ENCODE measurements at places on chromosomes 7 and 10.

- DNase-seq: no peak
Measured at GRCh38 chr7:132112657-132113056, 463.6 kb downstream of the PLXNA4 start.

- peak; percentile 13 for DNase-seq
Measured at GRCh38 chr7:132066761-132067171, 509.5 kb downstream of the PLXNA4 start.

GRCh38 chr7:28502408-28502807 is 90.1 kb downstream of the CREB5 start:
- DNase-seq: no peak

DNA sequence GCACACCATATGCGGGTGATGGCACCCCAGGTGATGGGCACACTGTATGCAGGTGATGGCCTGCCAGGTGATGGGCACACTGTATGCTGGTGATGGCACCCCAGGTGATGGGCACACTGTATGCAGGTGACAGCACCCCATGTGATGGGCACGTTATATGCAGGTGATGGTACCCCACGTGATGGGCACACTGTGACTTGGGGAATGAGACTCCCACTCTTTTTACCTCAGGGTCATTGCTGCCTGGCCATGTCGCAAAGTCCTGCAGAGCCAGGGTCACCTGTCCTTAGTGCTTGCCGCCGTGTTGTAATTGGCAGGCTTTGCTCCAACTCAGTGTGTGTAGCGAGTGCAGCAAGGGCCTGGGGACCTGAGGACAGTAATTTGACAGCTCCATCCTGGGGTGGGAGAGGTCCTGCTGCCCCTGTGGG is 7.6 kb upstream of the CCDC201 start:
- no peak for DNase-seq

DNA sequence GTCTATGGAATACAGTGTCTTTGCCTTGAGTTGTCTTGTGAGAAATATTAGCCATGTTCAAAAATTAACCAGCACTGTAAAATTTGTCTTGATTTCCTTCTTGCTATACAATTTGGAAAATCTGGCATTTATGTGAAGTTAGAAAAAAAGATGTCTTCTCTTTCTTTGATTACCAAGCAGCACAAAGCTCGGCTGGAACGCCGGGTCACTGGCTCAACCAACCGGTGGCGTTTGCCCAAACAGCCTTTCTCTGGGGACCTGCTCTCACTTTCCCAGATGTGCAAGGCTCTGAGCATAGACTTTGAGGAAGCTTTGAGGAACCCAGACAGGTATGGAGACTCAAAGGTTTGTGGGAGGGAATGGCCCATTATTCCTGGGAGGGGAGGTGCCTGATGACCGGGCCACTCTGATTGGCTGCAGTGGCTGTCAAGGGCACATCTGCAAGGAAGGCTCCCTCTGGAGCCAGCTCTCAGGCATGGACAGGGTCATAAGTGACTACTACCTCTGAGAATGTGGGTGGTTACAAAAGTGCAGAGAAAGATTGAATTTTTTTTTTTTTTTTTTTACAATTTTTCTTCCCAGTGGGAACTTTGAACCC is 5.6 kb downstream of the BTBD16 start:
- peak; percentile 28 for DNase-seq

Data from fibroblast of villous mesenchyme (primary cell).